Naive thymus-derived CD4-positive, alpha-beta T cell (primary cell): ENCODE measurements at places on chromosomes 12 and 14. TPM values are rescaled to one million over a fixed set of nuclear protein-coding genes. Genes with fewer than 3 reads are reported as not detected.

RFX4 gene
- total RNA-seq = not detected

DNA sequence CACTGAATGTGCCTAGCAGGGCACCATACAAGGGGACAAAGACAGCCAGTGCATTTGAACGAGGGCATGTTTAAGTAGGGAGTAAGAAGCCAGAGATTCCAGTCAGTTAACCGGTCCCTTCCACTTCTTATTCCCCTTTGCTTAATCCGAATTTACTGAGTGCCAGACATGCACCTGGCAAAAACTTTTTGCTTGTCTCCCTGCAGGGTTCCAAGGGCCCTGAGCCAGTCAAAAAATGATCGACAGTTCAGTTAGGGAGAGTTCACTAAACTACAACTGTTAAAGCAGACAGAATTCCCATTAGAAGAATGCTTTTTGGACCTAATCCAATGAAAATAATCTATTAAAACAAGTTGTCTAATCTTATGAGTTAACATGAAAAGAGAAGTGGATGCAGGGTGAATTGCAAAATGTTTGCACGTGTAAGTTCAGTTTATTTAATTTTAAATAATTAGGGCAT lies 193.8 kb downstream of the TMTC2 start:
- DNase-seq = no peak

GRCh38 chr12:85642808-85643207 lies 193.4 kb downstream of the RASSF9 start:
- DNase-seq = no peak

DNA sequence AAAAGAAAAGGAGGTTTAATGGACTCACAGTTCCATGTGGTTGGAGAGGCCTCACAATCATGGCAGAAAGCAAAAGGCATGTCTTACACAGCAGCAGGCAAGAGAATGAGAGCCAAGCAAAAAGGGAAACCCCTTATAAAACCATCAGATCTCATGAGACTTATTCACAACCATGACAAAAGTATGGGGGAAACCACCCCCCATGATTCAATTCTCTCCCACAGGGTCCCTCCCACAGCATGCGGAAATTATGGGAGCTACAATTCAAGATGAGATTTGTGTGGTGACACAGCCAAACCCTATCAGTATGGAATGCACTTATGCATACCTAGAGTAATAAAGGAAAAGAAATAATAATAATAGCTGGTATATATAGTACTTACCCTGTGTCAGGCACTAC lies 4.5 kb upstream of the GLIPR1 start:
- DNase-seq = no peak
